ENCODE measurements at places on chromosomes 12 and 14.

- DNase-seq = no peak
Observed at GRCh38 chr12:121196902-121197301, 13.0 kb upstream of the P2RX4 start.

GRCh38 chr12:111084158-111084557 lies 163.8 kb upstream of the MYL2 start:
- DNase-seq = no peak

- no peak for DNase-seq
Observed at GRCh38 chr14:91891721-91892220, 24.4 kb upstream of the TC2N start.

DNA sequence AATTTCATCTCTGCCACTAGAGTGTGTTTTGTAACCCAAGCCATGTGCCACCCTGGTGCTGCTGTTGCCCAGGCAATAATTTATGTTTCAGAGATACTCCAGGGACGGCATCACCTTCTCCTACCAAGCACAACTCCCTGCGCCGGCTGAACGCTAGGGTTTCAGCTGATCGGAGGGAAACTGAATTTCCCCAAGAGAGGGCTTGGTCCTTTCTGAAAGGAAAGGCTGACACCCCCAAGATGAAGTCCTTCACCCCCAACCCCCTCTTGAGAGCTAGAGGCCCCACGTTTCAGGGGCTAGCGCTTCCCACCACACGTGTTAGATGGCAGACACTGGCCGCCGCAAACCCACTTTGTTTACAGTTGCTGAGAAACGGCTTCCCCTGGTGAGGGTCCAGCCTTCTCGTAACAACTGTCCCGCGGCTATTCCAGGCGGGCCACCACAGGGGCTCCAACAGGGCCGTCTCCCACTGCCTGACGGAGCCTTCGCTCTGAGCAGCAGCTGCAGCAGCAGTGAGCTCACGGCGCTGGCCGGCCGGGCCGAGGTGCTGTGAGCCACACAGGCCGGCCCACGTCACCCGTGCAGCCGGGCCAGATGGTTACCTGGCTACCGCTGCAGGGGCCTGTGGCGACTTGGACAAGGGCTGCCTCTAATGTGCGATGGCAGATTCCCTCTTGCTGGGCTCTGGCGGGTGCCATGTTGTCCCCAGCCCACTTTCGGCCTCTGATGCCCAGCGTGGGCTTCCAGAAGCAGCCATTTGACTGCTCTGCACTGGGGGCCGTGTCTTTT lies 66.4 kb downstream of the TESC start:
- no peak for DNase-seq

DNA sequence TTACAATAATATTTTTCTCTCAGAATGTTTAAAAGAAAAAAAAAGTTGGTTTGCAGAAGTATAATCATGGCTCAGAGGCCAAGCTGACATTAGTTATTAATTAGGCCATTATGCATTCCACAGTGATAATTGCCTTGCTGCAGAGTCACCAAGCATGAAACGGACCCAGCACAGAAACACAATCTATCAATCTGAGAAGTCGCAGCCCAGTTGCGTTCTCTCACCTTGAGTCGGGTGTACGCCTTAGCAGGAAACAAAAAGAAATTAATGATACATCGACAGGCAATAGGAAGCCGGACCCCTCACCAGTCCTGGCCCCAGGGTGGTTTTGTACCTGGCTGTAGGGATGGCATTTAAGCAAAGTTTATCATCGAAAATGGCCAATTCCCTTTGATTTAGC lies 129.7 kb downstream of the PHETA1 start:
- no peak for DNase-seq

- DNase-seq = no peak
Observed at GRCh38 chr12:105040476-105040875, 43.8 kb downstream of the ALDH1L2 start.

DNA sequence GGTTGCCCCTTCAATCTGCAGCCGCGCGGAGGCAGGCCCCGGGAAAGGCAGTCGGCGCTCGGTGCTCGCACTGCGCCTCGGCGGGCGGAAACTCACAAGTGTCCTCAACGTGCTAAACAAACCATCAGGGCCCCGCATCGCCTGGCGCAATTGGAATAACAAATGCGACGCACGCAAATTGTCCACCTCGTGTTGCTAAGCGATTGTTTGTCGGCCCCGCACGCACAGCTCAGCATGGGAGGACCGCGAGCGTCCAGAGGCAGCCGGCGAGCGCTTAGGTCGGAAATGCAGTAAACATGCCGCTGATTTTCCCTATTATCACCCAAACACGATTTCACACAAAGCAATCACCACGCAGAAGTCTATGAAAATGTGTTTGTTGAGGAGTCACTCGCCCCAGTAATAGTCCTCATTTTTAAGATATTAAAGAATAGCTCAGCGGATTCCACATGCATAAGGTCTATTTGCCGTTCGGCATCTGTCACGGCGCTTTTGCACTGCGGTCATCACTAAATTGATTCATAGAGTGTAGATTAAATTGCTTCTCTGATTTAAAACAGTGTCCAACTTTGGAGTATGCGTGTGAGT lies 3.2 kb upstream of the GSC start:
- DNase-seq = no peak

GRCh38 chr12:52861511-52861910 lies 12.7 kb upstream of the KRT78 start:
- DNase-seq = no peak

- no peak for DNase-seq
Observed at GRCh38 chr14:83419420-83419819, 1885.8 kb upstream of the SEL1L start.

GRCh38 chr12:14514154-14514842 lies 53.4 kb downstream of the PLBD1 start:
- DNase-seq = no peak

DNA sequence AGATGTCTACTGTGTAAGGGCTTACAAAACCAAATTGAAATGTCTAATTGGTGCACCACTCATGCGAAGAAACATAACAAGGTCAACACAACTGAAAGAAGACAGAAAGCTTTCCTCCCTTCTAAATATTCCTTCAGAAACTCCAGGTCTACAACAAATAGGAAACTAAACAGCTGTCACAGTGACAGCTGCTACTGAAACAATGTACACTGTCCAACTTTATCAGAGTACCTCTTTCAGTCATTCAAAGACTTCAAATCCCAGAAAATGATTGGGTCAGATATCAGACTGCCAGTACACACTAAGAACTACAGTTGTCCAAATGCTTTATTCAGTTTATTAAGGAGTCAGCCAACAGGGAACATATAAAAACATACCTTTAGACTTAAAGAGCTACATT lies 35.2 kb downstream of the CEP128 start:
- no peak for DNase-seq

DNA sequence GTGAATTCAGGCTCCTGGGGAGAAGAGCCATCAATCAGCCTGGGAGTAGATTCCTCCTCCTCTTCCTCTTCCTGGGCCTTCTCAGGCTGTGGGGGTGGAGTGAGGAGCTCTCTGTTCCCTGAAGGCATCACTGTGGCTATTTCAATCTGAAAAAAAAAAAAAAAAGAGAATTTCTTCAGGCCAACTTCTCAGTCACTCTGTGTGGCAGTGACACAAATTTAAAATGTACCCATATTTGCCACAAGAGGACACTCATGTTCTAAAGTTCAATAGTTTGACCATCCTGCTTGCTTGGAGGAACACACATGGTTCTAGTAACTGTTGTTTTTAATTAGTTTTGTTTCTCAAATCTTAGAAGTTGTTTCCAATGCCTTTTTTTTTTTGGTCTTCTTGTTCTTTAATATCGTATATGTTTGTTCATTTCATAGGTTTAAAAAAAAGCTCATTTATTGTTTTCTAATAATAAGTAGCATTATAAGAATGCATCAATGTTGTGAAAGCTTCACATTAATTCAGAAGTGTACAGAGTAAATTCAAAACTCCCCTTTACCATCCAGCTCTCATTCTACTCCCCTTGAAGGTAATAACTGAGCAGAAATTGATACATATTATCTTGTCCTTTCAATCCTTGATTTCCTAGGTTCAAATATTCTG lies 23.3 kb upstream of the CCER1 start:
- DNase-seq = no peak

DNA sequence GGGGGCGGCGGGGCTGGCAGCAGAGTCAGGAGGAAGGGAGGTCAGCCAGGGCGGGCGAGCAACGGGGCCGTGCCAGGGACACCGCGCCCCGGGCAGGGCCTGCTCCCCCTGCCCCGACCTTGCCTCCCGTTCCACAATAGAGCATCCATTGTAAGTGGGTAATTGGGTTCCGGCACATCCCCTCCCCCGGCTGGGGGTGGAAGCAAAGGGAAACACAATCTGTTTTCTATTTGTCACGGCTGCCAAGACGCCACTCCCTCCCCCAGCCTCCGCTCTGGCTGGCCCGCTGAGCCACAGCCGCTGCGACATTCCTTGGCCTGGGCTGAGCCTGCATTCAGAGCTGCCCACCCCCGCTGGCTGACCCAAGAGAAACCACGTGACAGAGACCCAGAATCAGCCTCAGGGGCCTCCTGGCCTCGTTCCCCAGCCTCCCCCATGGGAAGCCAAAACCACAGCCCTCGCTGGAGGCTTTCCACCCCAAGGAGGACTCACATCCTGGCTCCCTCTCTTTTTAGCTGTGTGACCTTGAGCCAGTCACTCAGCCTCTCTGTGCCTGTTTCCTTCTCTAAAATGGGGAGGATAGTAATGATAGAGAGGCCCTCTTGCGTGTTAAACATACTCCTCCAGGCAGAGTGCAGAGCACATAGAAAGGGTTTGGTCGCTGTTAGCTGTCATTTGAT lies 117.6 kb downstream of the SCARB1 start:
- no peak for DNase-seq

All from memory B cell (primary cell).